Stimulated activated CD8-positive, alpha-beta memory T cell treated with anti-CD3 and anti-CD28 coated beads, Interleukin-4, amount 100 ng/mL, for 1 hour (primary cell): ENCODE measurements at places on chromosomes 6 and 20.

GRCh38 chr20:1254254-1254653, 11.8 kb upstream of the SNPH start:
- no peak for DNase-seq

GRCh38 chr6:88262332-88262731, 96.2 kb upstream of the CNR1 start:
- no peak for DNase-seq

- no peak for DNase-seq
Measured at GRCh38 chr6:81758221-81758620, 5.7 kb upstream of the TENT5A start.

DNA sequence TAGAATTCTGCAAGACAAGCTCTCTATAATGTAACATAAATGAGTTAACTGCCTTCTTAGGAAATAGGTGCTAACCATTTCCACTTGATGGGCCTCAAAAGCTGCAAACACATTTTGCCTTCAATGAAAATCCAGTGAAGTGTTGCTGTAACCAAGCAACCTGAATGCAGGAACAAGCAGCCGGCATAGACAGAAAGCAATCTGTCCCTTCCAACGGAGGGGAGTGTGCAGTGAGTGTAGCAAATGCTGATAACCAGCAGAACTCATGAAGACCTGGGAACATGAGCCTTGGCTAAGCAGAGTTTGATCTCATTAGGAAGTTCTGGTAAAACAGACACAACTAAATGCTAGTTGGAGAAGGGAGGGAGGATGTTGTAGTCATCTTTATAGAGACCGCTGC, 697.8 kb downstream of the KIF16B start:
- DNase-seq = no peak

DNA sequence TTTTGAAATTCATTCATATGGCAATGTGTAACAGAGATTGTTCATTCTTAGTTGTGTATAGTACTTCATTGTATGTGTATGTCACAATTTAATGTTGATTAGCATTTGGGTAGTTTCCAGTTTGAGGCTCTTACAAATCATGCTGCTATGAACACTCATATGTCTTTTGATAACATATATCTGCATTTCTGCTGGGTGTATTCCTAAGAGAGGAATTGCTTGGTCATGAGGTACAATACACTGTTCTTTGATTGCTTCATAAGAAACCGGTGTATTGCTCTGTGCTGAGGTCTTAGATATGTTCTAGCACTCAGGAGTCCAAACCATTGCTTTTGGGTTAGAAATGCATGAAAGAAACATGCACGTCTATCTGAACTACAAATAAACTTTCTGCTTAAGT, 492.9 kb upstream of the JAG1 start:
- DNase-seq = no peak
